T-cell (primary cell): ENCODE measurements at places on chromosomes 7 and 10.

- DNase-seq, result no peak
Measured at GRCh38 chr7:519484-520390, at the start of gene PDGFA. TSS of gene PDGFA (minus strand) at chr7:519846. CDS start at chr7:519001, 845 bp downstream.

DNA sequence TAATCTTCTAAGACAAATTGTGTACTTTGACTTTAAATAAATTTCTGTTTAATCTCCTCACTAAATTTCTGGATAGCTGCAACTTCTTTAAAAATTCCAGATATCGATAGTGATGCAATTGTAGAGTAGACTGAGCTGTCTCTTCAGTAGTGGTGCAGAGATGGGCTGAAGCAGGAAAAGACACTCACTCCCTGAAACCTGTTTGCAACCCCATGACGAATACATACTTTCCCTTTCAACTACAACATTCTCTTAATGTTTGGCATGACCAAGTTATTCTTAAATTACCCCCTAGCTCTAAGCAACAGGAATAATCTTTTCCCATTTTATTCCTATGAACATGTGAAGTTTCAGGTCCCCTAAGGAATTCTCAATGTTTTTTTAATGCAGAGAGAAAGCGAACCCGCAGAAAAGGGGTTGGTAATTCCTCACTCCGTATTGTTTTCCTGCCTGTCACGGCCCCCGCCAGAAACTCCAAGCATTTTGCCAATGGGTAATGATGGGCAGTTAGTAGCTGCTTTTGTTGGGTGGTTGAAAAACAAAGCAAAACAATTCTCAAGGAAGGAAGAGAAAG lies 1.3 kb downstream of the THSD7A start:
- DNase-seq, result no peak

DNA sequence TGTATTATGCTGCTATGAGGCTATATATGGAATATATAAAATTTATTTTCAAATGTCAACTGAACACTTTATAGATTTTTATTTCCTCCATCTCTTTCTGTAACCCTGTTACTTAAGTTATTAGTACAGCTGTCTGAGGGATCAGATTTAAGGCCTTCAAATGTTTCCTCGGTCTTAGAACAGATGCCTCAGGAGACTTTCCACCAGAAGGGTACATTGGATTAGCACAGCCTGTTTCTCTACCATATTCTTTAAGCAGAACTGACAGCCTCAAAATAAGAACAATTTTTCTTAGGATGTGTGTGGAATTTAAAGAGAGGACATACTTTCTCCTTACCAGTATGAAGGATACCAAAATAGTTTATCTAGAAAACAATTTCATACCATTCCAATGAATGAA lies 53.0 kb upstream of the HGF start:
- DNase-seq, result no peak

- DNase-seq, result no peak
Measured at GRCh38 chr7:151801782-151802468, 75.0 kb downstream of the PRKAG2 start.

DNA sequence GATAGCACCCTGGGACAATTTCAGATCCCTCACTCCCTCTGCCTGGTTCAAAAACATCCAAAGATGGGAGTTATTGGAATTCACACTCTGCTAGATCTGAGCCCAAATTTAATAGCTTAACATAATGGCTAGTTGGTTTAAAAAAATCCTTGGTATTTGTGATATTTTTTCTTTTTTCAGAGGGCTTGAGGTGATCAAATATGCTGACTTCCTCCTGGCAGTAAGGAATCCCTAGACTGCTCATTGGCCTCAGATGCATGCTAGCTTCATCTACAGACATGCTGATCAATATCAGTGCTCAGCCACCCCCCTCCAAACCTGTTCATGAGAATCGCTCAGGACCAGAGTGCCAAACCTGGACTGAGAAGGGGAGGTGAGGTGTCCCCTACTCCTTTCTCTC lies 74.7 kb upstream of the PLPP4 start:
- no peak for DNase-seq

DNA sequence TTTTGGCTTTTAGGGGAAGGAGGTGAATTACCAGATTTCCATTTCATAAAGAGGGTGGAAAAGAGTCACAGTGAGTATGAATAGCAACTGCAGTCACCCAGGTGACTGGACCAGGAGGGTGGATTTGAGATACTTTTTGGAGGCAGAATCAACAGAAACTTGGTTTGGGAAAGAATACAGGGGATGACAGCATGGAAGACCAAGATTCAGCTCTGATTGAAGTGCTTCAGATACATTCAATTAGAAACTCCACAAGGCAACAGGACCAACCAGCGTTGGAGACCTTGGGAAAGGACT lies 83.0 kb downstream of the SGMS1 start:
- DNase-seq, result no peak

DNA sequence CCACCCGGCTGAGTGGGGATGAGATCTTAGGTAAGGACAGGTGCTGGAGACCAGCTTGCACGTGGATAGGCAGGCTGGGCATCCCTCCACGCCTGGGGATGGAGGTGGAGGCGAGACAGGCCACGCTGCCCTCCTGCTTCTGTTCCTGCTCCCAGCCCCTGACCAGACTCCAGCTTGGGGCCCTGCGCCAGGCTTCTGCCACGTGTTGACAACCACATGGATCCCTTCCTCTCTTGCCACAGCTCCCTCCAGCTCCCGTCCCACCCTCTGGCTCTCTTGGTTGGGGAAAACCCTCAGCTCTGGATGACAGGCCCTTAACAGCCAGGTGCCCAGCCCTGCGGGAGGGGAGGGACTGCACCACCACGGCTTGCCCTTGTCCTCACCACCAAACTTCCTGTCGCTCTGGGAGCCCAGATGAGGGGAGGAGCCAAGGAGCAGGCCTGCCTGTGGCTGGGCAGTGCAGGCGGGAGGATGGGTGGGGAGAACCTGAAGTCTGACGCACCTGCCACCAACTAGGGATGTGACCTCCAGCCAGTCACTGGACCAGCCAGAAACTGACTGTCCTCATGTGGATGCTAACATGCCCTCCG lies 36.0 kb downstream of the KCNH2 start:
- peak; percentile 47 for DNase-seq

GRCh38 chr10:118993214-118993613 lies 36.3 kb upstream of the NANOS1 start:
- DNase-seq, result no peak

DNA sequence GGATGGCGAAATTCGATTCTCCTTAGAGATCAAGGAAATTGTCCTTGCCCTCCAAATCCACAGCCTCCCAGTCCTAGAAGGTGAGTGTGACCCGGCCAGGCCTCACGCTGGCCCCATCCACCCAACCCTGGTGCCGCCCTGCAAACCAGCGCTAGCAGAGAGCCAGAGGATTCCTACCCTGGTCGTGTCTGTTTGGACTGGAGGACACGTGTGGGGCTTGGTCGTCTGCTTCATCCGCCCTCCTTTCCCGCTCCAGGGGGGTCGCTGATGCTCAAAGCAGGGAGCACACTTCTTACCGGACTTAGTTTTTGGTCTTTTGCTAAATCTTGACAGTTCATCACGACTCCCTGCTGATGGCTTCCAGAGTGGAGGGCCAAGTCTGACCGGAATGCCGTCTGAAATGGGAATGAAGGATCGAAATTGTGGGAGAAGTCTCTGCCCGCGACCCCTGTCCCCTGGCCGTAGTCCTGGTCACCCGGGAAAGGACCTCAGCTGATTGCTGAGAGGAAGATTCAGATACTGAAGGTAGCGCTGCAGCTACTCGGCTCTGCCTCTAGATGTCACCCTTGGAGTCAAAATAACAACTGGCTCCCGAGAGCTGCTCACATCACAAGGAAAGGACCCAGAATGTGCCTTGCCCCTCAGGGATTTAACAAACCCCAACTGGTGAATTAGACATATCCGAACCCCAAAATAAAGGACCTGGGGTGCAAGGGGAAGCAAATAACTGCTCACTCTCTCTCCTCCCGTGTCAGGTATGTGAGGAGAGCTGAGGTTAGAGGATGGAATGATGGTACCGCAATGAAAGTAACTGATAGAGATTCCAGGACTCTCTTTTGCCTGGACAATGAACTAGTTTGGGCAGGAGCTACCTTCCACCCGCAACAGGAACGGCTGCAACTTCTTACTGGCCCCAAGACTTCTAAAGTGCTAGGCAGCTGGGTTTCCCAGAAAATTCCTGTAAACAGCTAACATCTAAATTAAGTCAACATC lies 23.5 kb upstream of the ORC5 start:
- peak; percentile 14 for DNase-seq

DNA sequence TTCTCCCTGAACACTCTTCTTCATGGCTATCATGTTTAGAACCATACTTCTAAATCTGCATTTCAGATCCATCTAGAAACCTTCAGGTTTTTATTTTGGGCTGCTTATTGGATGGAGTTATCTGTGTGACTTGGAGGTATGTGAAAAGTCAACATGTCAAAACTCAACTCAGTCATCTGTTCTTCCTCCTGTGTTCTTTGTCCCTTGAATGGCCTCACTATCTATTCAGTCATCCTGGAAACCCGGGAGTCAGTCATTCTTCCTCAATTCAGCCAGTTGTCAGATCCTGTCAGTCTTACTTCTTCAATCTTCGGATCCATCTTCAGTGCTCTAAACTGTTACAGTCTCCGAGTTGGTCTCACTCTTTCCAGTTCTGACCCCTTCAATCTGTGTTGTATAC lies 52.2 kb downstream of the VKORC1L1 start:
- no peak for DNase-seq

GRCh38 chr10:35058134-35058533 lies 32.0 kb downstream of the CUL2 start:
- DNase-seq, result no peak

DNA sequence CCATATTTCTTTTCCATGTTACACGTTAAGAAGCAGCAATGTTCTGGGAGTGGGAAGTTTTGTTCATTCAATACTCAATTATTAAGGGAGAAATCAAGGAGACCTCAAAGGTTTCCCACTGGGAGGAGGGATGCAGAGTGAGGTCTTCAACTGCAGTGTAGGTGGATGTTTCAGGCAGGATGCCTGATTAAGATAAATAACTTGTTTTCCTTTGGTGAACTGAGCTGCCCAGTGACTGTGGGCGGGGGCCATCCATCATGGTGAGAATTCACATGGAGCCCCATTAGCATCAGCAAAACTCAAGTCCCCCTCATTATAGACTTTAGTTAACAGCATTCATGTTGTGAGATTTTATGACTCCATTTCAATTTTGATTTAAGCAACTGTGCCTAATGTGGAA lies 121.1 kb downstream of the PLPP4 start:
- DNase-seq, result no peak

DNA sequence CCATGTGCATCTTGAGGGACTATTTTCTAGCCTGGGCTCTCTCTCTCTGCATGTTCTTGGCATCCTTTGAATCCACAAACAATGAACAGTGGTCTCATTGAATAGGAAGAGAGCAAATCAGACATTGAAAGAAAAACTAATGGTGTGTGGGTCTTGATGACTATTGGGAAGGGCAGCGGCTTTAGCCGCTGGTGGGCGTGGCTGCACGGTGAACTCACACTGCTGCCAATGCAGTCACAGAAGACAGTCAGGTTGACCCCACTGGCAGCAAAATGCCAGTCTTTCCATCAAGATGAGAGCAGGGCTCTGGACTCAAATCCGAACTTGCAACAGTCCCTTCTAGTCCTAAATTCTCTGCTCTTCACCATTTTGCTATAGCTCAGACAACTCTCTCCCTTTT lies 91.0 kb downstream of the ADARB2 start:
- DNase-seq, result no peak

DNA sequence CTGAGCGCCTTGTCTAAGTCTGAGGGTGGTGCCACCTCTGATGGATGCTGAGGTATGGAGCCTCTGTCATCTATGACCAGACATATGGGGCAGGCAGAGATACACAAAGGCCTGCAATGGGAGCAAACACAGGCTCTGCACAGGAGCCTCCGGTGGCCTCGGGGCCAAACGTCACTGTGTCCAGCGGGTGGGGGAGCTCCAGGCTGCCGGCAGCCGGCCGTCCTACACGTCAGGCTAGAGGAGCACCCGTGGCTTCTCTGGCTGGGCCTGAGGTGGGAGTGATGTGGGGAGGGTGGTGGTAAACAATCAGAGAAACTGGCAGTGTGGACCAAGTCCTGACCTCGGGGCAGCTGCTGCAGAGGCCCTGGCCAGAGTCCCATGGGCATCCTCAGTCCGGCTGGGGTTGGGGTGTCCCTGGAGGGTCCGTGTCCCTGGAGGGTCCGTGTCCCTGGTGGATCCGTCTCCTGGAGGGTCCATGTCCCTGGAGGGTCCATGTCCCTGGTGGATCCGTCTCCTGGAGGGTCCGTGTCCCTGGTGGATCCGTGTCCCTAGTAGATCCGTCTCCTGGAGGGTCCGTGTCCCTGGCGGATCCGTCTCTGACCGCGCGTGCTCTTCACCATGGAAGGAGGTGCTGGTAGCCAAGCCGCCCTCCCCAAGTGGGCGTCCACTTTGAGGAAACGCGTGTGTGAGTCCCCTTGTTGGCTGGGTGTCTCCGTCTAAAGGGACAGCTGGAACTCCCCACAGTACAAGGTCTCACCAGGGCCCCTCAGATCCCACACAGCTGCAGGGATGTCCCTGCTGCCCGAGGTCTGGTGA lies 24.2 kb upstream of the FAM20C start:
- DNase-seq, result no peak

- no peak for DNase-seq
Measured at GRCh38 chr10:43569681-43570080, 4.7 kb downstream of the ZNF239 start.

- no peak for DNase-seq
Measured at GRCh38 chr7:19024261-19024660, 93.2 kb downstream of the TWIST1 start.

DNA sequence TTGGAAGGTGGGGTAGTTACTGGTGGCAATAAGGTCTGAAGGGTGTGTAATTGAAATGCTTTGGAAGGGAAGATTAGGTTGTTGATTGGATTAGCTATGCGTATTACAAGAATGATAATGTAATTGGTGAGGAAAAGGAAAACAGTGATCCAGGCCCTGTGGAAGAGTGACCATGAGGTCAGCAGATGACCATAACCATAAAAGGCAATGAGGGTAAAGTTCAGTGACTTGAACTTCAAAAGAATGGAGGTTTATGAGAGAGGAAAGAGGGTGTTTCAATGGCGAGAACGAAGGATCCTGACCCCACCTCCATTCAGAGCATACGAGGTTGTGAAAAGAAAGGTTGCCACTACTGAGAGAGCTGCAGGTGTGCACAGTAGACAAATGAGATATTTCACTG lies 439.7 kb downstream of the CCSER2 start:
- DNase-seq, result no peak

DNA sequence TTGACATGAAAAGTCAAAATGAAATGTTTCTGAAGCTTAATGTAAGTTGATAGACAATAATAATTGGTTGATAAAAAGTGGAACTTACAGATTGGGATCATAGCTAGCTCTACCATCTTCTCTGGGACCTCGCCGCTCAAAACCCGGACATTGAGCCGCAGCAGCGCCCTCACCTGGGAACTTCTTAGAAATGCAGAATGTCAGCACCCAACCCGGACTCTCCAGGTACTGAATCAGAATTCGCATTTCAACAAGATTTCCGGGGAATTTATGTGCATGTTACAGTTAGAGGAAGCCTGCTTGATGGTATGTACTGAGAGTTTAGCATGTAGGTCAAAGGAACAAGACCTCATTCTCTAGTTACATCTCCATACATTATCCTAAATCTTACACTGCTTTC lies 36.7 kb upstream of the ABLIM1 start:
- DNase-seq, result no peak

- DNase-seq, result no peak
Measured at GRCh38 chr10:70499836-70500167, 21.2 kb downstream of the PALD1 start.
